ENCODE measurements at places on chromosomes 6 and 20. TPM values are rescaled to one million over a fixed set of nuclear protein-coding genes. Genes with fewer than 3 reads are reported as not detected.

Gene RALGAPA2
- 88.9 TPM for total RNA-seq

DNA sequence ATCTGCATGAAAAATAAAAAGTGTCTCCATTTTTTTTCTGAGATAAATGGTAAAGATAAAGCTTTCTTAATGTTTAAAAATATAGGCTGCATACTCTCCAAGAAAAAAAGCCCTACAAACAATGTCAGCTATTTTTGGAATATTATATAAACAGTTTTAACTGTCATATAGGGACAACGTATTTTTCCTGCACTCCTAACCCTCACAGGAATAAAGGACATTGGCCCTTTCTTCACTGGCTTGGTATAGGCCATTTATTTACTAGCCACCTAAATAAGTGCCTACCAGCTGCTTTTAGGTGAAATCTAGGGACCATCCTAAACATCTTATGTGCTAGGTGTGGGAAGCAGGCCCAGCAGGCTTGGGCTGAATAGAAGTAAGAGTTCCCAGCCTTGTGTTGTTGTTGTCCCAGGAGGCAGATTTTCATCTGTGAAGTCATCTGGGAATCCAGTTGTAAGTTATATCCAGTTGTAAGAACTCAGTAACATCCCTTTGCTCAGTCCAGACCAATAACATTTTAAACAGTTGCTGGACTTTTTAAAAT is 21.3 kb downstream of the FOXO3 start:
- no peaks in the 10 kb centered on the region for H3K27me3 ChIP-seq
- H3K4me3 ChIP-seq = peak overlapping the region; percentile 3
- H3K4me1 ChIP-seq = peaks cover 83% of the 10 kb centered on the region
- H3K36me3 ChIP-seq = peaks cover 5% of the 10 kb centered on the region
- no peak for DNase-seq
- peak overlapping the region; percentile 67 for H3K27ac ChIP-seq

- no peaks in the 10 kb centered on the region for H3K27me3 ChIP-seq
- DNase-seq = no peak
- H3K27ac ChIP-seq = no peak overlapping the region
- no peaks in the 10 kb centered on the region for H3K4me1 ChIP-seq
- H3K36me3 ChIP-seq = peaks cover 63% of the 10 kb centered on the region
Observed at GRCh38 chr6:36501686-36502085, 45.6 kb downstream of the STK38 start.

Gene PTCRA
- 5.0 TPM for total RNA-seq

DNA sequence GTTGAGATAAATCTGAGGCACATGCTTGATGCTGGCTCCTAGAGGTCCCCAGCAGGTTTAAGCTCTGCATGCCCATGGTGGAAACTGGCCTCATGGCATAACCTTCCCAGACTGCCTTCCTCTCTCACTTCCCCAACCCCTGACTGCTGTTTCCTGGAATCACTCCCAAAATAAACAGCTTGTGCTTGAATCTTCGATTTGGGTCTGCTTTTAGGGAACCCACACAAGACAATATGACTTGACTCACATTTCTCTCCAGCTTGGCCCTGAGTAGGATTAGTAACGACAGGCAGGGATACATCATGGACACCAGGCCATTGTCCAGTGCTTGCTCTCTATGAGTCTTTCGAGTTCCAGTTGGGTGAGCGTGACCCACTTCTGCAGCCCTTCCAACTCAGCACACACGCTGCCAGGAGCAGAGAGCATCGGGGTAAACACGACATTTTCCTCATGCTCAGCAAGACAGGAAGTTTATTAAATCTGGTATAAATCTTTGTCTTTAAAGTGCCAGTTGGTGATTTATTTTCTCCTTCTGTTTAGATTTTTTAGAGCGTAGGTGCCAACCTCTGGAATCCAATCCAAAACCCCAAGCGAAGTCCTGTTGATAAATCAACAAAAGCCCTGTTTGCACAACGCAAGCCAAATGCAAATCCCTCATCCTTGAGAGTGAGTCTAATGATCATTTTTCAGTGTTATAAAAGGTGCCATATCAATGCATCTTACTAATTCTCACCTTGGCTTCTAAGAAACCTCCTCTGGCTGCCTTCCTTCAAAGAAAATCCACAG is 135.0 kb downstream of the FOXA2 start:
- H3K4me1 ChIP-seq = peaks cover 20% of the 10 kb centered on the region
- DNase-seq = no peak
- peak overlapping the region; percentile 19 for H3K27ac ChIP-seq
- no peaks in the 10 kb centered on the region for H3K36me3 ChIP-seq
- no peaks in the 10 kb centered on the region for H3K27me3 ChIP-seq
- no peak overlapping the region for H3K4me3 ChIP-seq

GRCh38 chr20:33359399-33360261 is 41.7 kb downstream of the CDK5RAP1 start:
- H3K27ac ChIP-seq = no peak overlapping the region
- no peak for DNase-seq

DNA sequence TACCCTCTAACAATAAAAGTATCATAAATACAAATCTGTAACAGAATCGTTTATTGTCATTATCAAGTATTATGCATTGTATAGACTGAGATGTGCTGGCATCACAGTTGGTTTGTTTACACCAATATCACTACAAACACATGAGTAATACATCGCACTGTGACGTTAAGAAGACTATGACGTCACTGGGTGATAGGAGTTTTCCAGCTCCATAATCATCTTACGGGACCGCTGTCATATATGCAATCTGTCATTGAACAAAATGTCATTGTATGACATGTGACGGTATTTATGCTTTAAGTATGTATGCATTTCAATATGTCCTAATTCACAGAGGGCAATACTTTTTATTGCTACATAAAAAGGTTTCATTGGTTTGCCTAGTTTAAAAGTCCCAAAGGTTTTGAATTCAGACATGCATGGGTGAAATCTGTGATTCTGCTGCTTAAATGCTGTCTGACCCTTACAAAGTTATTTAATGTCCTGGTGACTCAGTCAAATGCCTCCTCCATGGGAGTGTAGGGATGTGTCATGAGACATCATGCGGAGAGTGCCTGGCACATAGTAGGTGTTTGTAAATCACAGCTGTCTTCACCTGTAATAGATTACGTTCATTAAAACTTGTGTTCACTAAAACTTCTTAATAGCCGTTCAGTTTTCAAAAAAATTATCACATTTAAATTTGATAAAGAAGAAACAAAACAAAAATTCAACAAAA is 160.7 kb upstream of the PDE10A start:
- no peak overlapping the region for H3K27ac ChIP-seq
- no peak overlapping the region for H3K4me3 ChIP-seq
- H3K4me1 ChIP-seq = no peaks in the 10 kb centered on the region
- H3K36me3 ChIP-seq = no peaks in the 10 kb centered on the region

Gene ZBP1
- total RNA-seq = 2.7 TPM

- H3K4me1 ChIP-seq = peaks cover 51% of the 10 kb centered on the region
- H3K4me3 ChIP-seq = no peak overlapping the region
- peaks cover under 1% of the 10 kb centered on the region for H3K27me3 ChIP-seq
- no peaks in the 10 kb centered on the region for H3K36me3 ChIP-seq
- DNase-seq = no peak
- H3K27ac ChIP-seq = no peak overlapping the region
Observed at GRCh38 chr6:157760589-157761330, 62.3 kb upstream of the SNX9 start.

GRCh38 chr20:11001302-11001701 is 327.5 kb upstream of the JAG1 start:
- H3K36me3 ChIP-seq = no peaks in the 10 kb centered on the region
- no peak for DNase-seq
- no peak overlapping the region for H3K4me3 ChIP-seq

DNA sequence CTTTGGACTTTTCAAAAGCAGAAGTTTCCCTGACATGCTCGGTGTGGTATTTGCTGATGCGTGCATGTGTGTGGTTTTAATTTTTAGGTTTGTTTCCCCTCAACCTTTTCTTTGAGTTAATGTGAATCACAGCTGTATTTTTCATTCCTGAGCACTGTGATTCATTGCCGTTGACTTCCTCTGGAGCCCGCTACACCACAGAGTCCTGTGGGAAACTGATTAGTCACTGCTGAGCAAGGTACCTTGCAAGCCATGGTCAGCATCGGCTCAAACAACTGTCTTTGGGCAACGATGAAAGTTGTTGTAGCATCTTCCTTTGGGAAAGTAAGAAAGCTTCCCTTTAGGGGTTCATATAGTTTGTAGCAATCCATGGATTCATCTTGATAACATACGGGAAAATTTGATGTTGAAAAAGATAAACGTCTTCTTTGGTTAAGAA is 57.5 kb downstream of the RIN2 start:
- H3K4me1 ChIP-seq = peaks cover 36% of the 10 kb centered on the region
- no peak overlapping the region for H3K4me3 ChIP-seq
- H3K36me3 ChIP-seq = no peaks in the 10 kb centered on the region
- H3K27ac ChIP-seq = peak overlapping the region; percentile 33

DNA sequence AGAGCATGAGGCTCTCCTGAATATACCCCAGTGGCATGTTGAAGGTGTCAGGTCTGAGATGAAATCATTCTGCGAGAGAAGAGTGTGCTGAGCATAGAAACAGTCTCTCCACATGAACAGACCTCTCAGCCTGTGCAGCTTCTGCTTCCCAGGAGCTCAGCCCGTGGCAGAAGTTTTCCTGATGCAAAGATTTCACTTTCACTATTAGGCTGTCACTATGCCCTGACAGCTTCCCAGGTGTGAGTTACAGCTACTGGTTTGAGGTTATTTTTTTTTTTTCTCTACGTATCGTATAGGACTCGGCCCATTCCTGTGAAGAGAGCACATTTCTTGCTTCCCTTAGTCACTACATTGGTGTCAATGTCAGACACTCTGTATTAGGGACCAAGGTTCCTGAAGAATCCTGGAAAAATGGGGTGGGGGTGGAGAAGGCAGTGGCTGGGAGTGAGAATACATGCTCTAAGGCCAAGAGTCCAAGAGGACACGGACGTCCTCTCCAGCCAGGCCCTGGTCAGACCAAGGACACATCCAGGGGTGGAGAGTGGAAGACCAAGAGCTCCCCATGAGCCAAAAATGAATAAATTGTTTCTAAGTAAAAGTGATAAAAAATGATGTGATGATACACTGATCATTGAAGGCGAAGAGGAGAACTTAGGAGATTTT is 121.2 kb upstream of the AKAP12 start:
- H3K4me1 ChIP-seq = no peaks in the 10 kb centered on the region
- DNase-seq = no peak
- no peaks in the 10 kb centered on the region for H3K36me3 ChIP-seq
- no peak overlapping the region for H3K4me3 ChIP-seq
- no peaks in the 10 kb centered on the region for H3K27me3 ChIP-seq

DNA sequence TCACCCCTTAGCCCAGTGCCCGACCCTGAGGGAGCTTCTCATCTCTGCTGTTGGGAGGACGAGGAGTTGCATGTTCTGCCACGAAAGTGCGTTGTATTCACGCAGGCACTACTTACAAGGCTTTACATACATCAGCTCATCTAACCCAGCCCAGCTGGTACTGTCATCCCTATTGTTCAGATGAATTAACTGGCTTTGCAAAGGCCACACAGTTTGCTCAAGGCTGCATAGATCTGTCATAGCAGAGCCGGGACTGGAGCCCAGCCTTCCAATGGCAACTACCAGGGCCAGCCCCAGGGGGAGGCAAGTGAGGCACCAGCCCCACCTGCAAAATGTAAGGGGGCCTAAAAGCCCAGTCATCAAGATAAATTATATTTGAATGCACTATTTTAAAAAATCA is 257.6 kb downstream of the NFATC2 start:
- no peak overlapping the region for H3K27ac ChIP-seq
- H3K4me3 ChIP-seq = no peak overlapping the region
- H3K36me3 ChIP-seq = no peaks in the 10 kb centered on the region

DNA sequence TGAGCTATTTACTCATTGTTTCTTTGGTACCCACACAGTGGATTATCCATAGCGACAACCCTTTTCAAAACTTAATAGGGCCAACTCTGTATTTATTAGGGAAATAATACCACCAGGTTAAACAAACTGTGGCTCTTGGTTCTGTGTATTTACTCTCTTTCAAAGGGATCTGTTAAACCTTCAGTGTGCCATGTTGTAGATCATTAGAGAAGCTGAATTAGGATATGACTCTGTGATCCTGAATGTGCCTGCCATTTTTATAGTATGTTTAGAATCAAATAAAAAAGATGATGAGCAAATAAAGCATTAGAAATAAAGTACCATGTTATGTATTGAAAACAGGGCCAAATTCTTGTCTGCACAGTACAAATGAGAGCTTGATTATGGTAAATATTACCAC is 25.0 kb upstream of the SLC35D3 start:
- no peaks in the 10 kb centered on the region for H3K4me1 ChIP-seq
- no peaks in the 10 kb centered on the region for H3K36me3 ChIP-seq
- no peak for DNase-seq
- no peak overlapping the region for H3K4me3 ChIP-seq
- no peak overlapping the region for H3K27ac ChIP-seq

GRCh38 chr6:20826378-20826777 is 292.1 kb downstream of the CDKAL1 start:
- no peak overlapping the region for H3K4me3 ChIP-seq
- H3K27me3 ChIP-seq = no peaks in the 10 kb centered on the region
- no peaks in the 10 kb centered on the region for H3K4me1 ChIP-seq
- H3K36me3 ChIP-seq = no peaks in the 10 kb centered on the region

DNA sequence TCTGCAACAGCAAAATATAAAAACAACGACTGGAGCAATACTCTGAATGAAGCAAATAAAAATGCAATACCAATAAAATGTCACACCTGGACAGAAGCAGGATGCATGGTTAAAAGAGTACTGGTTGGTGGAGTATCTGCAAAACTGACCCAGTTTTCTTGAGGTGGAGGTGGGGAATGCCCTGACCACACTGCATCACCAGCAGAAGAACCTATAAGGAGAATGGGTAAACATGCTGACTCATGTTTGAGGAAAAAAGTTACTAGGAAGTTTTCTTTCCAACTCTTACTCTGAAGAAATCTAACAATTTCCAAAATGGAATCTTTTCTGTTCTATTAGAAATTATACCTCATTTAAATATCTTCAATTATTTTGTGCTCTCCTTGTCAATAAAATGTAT is 43.6 kb downstream of the REPS1 start:
- DNase-seq = no peak
- H3K4me1 ChIP-seq = peaks cover 14% of the 10 kb centered on the region
- no peak overlapping the region for H3K4me3 ChIP-seq
- H3K27ac ChIP-seq = no peak overlapping the region
- H3K36me3 ChIP-seq = peaks cover 18% of the 10 kb centered on the region

Gene RBBP8NL
- total RNA-seq = 0.64 TPM

- peaks cover 5% of the 10 kb centered on the region for H3K4me1 ChIP-seq
- no peak overlapping the region for H3K27ac ChIP-seq
- H3K4me3 ChIP-seq = no peak overlapping the region
Observed at GRCh38 chr6:160106010-160106409, 15.6 kb upstream of the SLC22A1 start.

DNA sequence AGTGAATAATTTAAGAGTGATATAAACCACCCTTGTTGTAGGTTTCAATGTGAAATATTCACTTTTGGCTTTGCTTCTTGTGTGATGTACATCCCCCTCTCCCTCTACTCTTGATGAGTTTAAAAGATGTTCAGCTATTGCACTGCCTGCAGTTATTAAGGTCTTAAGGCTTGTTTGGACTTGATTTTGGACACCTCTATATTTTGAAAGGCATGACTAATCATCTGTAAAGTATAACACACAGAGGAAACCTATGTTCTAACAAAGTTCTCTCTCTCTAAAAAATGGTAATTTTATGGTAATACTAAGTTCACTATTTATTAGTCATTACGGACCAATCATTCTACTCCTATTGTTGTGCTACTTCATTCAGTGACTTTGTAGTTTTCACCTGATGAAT is 1719.9 kb downstream of the GRIK2 start:
- no peak overlapping the region for H3K27ac ChIP-seq
- no peaks in the 10 kb centered on the region for H3K36me3 ChIP-seq
- H3K4me1 ChIP-seq = no peaks in the 10 kb centered on the region

GRCh38 chr6:49666930-49667757 is 30.5 kb upstream of the RHAG start:
- H3K4me1 ChIP-seq = no peaks in the 10 kb centered on the region
- no peak overlapping the region for H3K4me3 ChIP-seq
- DNase-seq = no peak
- H3K27me3 ChIP-seq = no peaks in the 10 kb centered on the region
- H3K36me3 ChIP-seq = no peaks in the 10 kb centered on the region
- H3K27ac ChIP-seq = no peak overlapping the region
